ENCODE measurements at places on chromosomes 7 and 10.

DNA sequence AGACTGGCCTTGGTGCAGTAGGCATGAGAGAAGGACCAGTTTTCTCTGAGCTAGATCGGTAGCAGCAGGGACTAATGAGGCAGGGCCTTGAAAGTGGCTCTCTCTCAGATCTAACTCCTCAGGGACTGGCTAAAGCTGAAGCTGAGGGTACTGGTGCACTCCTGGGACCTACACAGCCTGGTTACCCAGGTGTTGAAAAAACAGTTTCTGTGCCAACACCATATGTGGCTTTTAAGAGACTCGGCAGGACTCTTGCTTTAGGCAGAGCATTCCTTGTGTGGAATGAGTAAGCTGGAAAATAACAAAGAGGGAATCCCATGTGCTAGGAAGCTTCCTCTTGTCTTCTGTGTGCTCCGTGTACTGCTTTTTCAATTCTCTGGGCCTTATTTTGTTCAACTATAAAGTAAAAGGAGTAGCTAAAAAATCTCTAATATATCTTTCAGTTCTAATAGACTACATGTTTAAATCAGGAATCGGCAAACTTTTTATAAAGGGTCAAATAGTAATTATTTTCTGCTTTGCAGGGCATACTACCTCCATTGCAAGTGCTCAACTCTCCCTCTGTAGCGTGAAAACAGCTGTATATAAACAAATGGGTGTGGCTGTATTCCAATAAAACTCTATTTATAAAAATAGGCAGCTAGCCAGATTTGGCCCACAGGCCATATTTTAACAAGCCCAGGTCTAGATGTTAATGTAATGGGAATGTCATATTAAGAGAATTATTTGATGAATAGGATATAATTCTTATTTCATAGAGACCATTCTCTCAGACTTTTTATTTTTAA lies 186.1 kb upstream of the KAT6B start:
- peak; percentile 8 for DNase-seq

DNA sequence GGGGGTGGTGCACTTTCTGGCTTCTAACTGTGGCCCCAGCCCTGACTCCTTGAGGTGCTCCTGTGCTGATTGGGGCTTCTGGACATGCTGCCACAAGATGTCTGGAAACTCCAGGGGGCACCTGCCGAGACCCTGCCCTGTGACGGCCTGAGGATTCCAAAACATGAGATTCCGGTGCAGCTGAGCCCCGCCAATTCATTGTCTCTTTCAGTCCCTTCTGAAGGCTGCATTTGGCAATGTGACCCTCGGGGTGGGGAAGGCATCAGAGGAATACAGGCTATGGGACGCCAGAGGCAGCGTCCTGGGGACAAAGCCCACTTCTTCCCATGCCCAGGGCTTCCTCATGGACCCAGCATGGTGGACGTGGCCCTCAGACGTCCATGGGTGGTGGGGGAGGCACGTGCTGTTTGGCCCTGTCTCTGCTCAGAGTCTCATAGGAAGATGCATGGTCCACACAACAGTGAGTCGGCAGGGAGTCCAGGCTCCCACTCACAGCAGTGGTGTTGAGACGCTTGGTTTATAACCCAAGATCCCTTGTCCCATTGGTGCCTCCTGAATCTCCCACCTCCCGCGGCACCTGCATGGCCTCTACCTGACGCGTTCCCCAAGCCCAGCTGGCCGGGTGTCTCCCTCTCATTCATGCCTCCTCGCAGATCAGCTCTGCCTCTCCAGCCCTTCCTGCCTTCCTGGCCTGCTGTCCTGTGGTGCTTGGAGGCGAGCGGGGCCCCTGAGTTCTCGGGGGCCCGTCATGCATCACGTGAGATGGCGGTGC lies 129.9 kb downstream of the WDR37 start:
- no peak for DNase-seq

GRCh38 chr10:9331583-9332008 lies 1277.1 kb downstream of the GATA3 start:
- DNase-seq: peak; percentile 43

- DNase-seq: no peak
Measured at GRCh38 chr7:2919256-2919655, 75.1 kb upstream of the GNA12 start.

- DNase-seq: no peak
Measured at GRCh38 chr7:75691793-75692543, 46.8 kb downstream of the HIP1 start.

DNA sequence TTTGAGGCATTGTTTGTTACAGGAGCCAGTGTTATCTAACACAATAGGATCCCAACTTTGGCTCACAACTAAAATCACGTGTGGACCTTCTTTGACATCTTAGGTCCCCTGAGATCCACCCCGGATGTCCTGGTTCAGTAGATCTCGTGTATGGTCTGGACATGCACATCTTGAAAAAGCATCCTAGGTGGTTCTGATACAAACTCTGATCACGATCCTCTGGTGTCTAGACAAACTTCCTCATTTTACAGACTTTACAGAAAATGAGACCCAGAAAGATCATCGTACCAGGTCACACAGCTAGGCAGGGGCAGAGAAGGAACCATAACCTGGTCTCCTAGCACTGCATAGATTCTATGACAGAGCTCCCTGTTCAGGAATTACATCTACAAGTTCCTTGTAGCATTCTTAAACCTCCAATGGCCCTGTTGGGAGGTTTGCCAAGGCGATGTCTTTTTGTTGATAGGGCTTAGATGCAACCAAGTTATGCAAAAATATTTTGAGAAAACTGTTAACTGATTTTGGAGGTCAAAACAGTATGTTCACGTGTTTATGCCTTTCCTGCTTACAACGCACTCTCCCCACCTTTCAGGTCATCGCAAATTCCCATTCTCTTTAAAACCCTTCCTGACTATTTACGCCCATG lies 30.8 kb upstream of the CHST15 start:
- no peak for DNase-seq

- peak; percentile 48 for DNase-seq
Measured at GRCh38 chr10:110867807-110868465, 3.8 kb upstream of the PDCD4 start.

DNA sequence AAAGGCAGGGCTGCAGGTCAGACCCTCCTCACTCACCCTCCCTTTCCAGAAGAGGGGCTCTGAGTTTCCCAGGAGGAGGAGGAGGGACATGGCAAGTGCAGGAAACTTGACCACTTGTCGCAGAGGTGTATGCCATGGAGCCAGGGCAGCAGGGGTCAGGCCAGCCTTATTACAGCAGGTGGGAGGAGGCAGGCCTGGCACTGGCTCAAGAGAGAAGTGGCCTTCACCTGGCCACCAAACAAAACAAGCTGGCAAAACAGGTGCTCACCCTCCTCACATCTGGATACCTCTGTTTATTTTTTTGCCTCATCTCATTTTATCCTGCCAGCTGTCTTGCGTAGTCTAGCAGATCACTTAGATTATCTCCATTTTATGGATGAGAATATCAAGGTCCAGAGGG lies 12.5 kb downstream of the COL13A1 start:
- no peak for DNase-seq

DNA sequence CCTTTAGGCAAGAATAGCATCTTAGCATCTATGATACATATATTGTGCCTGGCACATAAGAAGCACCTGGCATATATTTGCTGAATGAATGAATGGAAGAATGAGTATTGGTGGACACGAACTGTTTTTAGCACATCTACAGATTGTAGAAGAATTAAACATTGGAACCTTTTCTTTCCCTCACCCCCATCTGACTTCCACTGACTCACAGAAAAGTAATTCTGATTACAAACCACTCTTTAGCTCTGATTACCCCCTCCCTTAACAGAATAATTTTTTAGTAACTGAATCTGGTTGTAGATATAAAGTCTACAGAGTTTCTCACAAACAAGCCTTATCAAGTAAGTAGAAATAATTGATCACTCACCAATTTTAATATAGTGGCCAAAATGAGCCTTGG lies 31.9 kb downstream of the SLC26A4 start:
- peak; percentile 59 for DNase-seq

DNA sequence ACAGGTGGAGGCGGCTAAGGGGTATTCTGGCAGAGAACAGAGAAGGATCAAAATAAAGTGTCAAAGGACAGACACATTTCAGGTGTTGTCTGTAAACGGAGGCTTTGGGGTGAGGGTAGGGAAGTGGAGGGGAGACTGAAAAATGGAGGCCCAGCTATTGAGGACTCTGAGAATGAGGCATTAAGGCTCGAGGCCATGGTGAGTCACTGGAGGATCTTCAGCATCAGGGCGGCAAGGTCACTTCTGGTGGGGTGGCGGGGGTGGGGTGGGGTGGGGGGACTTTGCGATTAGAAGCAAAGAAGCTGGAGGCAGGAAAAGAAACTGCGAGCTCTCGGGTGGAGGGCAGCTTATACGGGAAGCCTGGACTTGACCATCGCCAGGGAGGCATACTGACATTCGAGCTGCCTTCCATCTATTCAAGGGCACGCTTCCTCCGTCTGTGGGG lies 58.4 kb upstream of the PCGF5 start:
- peak; percentile 38 for DNase-seq

DNA sequence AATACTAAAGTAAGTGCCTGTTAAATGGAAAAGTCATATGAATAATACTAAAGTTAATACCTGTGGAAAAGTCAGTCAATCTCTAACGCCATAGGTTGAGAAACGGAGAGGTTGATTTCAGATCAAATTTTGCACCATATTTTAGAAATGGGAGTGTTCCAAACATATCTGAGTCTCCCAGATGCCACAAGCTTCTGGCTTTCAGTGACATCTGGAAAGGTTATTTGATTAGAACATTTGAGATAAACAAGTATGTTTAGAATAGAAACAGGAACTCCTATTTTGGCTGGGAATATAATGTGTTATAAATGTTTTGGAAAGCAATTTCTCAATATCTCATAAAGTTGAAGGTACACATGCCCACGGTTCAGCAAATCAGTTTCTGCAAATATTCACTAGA lies 5.8 kb downstream of the MACC1 start:
- DNase-seq: no peak

- no peak for DNase-seq
Measured at GRCh38 chr7:91424371-91424770, 160.1 kb downstream of the FZD1 start.

GRCh38 chr10:95214793-95215192 lies 20.8 kb downstream of the ACSM6 start:
- no peak for DNase-seq

DNA sequence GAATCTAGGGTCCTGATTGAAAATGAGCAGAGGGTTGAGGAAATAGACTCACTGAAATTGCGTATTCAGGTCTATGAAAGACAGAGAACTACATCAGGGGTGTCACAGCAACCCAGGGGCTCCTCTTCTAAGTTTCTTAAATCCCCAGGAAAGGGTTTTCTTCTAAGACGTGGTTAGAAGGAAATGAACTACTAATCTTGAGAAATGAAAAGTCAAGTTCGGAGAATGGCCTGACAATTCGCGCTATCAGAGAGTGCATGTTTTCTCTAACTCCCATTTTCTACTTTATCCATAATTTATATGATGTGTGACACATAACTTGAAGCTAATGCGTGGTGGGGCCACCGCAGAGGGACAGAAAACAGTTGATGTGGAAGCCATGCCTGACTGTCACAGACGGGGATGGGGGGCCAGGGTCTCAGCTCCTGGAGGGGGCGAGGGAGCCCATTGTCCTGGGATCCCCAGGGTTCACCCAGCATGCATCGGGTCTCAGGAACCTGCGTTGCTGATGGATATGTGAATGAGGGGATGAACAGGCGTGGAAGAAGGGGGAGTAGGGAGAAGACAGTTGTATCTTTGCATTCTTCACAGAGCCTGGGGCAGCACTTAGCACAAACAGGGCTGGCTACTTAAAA lies 86.3 kb downstream of the PTPRE start:
- DNase-seq: no peak

- no peak for DNase-seq
Measured at GRCh38 chr7:135704074-135704473, 23.9 kb downstream of the SLC13A4 start.

DNA sequence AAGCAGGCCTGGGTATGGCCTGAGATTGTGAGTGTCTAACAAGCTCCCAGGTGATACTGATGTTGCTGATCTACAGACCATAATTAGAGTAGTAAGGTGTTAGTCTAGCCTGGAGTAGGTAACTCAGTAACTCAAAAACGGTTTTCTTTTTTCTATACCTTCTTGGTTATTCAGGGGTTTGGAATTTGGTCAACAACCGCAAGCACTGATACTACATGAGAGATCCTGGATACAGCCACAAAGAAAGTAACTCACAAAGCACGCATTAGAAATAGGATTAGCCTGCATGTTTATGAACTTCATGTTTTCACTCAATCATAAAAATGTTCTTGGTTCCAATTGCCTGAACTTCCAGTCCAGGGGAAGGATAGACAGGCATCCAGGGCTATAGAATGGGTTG lies 803.5 kb downstream of the MAGI2 start:
- DNase-seq: no peak

DNA sequence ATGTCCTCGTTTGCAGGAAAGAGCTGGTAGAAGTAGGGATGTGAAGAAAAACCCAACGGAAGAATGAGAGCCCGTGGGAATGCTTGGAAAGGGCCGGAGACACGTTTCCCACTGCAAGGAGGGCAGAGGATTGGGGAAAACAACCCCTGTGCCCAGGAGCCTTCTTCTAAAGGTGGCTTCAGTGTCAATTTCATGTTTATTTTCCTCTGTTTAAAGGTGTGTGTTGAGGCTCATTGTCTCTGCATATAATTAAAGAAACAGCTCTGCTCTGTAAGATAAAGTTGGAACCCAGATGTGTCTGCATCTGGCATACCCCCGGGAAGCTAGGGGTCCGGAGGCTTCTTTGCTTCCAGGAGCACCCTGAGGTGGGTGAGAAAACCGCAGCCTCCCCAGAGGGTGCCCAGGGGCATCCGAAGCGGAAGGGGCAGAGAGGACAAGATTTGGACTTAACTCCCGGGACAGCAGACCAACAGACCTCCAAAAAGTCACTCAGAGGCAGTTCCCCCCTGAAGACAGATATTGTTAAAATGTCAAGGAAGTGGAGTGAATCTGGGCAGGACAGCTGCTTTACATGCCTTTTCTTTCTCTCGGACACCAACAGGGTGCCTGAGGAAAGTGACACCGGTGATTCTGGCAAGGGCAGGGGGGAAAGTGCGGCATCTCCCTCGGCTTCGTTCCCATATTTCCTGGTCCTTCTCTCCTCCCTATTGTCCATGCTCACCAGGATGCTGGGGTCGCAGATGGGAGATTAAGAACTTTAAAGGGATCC lies 8.6 kb upstream of the GATA3 start:
- DNase-seq: no peak

DNA sequence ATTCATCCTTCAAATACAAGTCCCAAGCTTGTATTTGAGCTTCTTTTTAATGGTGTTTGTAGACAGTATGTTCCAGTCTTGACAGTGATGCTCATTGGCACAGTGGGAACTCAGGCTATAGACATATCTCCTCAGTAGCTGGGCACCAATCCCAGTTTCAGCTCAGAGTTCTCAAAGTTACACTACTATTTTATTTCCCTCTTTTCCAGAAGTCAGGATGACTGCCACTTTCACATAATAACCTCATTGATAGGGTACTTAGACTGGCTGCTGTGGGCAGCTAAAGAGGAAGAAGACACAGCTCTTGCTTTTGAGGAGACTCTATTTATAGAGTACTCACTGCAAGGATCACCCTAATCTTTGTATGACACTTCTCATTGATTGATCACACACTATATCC lies 2.4 kb downstream of the GBF1 start:
- no peak for DNase-seq

- peak; percentile 33 for DNase-seq
Measured at GRCh38 chr7:50142425-50143017, 49.5 kb upstream of the ZPBP start.

DNA sequence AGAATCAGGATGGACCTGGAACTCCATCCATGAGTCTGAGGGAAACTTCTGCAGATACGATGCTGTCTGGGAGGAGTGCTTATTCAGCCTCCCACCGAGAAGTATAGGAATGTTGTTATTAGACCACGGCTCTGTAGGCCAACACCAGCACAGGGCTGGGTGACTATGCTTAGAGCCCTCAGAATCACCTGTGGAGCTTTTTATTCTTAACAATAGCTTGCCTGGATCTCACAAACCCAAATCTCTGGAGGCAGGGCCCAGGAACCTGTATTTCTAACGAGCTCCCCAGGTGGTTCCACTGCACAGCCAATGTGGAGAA lies 55.6 kb upstream of the ARID5B start:
- peak; percentile 13 for DNase-seq
